Gastrocnemius medialis (tissue), 4 donors: ENCODE measurements at places on chromosomes 12 and 14.

GRCh38 chr12:77835969-77836368 is 5.3 kb downstream of the NAV3 start:
- DNase-seq, result no peak

DNA sequence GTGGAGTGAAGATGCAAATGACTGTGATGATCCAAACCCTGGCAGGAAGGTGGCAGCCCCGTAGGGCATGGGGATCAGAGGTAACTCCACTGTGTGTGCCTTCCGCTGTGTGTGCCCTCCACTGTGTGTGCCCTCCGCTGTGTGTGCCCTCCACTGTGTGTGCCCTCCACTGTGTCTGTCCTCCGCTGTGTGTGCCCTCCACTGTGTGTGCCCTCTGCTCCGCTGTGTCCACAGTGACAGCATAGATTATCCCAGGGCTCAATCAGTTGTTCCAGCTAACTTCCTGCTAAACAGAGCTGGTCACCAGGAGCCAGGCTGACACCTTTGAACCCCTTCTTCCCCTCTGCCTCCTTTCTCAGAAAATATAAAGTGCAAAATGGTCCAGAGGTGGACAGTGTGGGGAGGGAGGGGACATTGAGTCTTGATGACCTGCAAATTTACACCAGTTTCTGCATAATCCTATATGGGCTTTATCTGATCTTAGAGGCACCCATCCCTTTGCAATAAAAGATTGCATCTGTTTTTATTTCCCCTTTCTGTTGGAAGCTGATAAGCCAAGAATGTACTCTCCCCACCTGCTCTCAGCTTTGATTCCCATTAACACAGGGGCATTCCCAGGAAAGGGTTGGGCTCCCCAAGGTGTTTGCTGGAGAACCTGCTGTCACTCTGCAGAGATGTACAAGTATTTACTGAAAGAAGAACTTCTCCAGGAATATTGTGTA is 21.6 kb upstream of the HNF1A start:
- no peak for DNase-seq

GRCh38 chr12:83826112-83826511 is 1086.5 kb downstream of the SLC6A15 start:
- DNase-seq, result no peak

- no peak for DNase-seq
Observed at GRCh38 chr12:93895089-93895445, 217.9 kb downstream of the CRADD start.

DNA sequence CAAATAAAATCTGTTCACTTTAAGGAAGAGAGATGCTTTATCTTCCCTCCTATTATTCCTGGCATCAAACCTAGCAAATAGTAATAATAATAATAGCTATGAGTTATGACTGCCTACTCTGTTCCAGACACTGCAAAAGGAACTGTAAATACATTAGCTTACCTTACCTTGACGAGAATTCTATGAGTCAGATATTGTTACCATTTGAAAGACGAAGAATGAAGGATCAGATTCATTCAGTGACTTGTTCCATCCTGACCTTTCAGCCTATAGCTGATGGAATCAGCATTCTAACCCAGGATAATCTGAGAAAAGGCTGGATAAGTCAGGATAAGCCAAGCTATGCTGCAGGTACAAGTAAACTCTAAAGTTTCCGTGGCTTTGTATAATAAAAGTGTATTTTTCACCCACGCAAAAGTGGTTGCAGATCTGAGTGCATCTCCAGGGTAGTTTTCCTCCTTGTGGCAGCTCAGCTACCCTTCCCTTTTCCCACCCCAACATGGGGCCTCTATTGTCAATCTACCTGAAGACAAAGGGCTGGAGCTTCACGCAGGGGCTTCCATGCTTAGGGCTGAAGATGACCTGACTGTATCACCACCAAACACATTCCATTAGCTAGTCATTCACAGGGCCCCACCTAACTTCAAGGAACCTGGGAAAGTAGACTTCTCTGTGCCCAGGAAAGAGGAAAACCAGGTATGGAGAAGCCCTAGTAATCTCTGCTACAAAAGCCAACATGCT is 57.2 kb upstream of the CCND2 start:
- DNase-seq, result no peak

DNA sequence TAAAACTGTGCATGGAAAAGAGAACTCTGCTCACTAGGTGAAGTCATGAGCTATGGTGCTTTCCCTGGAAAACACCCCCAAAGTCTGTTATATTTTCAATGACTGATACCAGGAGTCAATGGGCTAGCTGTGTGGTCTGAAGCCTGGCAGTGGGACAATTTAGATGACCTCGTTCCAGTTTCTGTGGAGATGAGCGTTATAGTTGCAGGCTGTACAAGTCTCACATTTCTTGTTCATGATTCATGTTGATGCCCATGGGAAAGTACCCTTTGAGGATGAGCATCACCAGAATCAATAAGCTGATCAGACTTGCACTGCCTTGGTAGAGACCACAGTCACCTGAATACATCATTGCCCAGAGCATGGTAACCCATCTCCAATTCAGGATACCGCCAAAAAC is 70.7 kb downstream of the NOVA1 start:
- no peak for DNase-seq

DNA sequence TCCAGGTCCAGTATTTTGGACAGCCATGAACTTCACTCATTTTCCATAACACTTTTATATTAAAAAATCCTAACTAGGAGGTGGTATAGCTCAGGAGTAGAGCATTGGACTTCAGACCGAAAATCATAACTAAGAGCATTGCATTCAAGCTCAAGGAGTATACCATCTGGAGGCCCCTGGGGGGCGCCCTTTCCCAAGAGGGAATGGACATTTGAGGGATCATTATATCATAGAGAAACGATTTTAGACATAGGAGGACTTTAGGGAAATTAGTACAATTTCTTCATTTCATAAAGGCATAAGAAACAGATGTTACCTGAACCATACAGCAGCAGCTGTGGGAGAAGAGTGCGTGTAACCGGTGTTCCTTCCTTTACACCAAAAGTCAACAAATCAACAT is 5.2 kb upstream of the ATG14 start:
- no peak for DNase-seq

DNA sequence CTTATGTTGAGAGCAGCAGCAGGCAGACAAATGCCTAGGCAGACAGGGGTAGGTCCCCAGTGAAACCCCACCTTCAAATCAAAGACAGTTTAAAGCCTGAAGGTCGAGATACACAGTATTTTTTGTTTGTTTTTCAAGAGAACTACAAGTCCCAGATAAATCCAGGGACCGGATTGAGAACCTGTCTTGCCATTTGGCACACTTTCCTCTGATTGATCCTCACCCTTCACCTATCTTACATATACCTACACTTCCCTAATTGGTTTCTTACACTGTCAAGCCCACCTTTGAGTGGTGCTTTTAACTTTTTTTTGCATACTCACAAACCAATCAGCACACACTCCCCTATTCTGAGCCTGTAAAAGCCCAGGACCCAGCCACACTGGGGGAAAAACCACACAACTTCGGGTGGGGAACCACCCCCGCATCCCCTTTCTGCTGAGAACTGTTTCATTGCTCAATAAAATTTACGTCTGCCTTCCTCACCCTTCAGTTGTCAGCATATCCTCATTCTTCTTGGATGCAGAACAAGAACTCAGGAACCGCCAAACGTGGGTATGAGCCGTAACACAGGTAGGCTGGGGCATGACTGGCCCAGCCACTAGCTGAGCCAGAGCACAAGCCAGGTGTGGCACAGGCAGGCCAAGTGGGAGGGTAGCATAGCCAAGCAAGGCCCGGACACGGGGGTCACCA is 11.1 kb downstream of the DICER1 start:
- DNase-seq, result no peak

DNA sequence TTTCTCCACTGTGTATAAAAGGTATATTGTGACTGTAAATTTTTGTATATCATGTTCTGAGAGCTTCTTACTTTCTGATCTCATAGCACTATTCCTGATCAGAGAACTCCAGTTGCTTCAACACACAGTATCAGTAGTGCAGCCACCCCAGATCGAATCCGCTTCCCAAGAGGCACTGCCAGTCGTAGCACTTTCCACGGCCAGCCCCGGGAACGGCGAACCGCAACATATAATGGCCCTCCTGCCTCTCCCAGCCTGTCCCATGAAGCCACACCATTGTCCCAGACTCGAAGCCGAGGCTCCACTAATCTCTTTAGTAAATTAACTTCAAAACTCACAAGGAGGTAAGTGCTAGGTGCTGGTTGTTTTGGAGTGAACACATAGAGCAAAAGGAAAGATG is 30.9 kb downstream of the CKB start:
- no peak for DNase-seq

- DNase-seq, result no peak
Observed at GRCh38 chr12:45478931-45479330, 250.6 kb upstream of the ARID2 start.

DNA sequence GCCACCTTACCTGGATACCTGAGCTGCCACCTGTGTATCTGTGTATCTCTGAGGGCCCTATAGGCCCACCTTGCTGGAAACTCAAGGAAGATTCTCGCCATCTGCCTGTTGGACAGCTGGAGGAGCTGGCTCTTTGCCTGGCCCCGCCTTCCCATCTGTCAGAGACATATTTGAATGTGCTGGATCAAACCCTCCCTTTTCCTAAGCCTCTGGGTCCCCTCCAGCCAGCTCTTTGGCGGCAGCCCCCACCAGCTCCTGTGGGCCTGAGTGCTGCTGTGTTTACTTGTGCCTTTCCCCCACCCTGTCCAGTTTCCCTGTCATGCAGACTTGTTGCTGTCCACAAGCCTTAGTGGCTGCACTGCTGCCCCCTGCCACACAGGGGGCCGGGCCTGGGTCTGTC is 55.9 kb upstream of the SRSF5 start:
- no peak for DNase-seq

GRCh38 chr12:11886339-11886738 is 184.4 kb upstream of the BCL2L14 start:
- no peak for DNase-seq

- no peak for DNase-seq
Observed at GRCh38 chr12:119308708-119309456, 25.6 kb upstream of the CCDC60 start.

DNA sequence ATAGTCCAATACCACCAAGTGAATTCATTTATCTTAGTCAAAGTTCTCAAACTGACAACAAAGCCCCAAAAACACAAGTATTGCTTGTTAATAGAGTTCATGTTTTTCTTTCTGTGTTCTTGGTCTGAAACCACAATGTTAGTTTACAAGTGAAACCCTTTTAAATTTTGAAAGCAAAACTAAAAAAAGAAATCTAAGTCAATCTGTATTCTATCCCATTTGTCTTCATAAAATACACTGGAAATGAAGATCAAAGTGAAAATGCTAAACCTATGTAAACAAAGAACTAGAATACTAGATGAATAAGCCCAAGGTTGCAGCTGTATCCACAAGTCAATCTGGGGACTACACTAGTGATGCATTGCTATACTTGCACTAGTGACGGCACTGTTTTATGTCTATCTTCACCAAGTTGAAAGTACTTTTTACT is 10.4 kb downstream of the MAP4K5 start:
- no peak for DNase-seq

GRCh38 chr14:99329711-99330315 is 57.8 kb upstream of the BCL11B start:
- DNase-seq, result no peak

- DNase-seq, result no peak
Observed at GRCh38 chr12:65779091-65779642, 45.1 kb upstream of the HMGA2 start.

DNA sequence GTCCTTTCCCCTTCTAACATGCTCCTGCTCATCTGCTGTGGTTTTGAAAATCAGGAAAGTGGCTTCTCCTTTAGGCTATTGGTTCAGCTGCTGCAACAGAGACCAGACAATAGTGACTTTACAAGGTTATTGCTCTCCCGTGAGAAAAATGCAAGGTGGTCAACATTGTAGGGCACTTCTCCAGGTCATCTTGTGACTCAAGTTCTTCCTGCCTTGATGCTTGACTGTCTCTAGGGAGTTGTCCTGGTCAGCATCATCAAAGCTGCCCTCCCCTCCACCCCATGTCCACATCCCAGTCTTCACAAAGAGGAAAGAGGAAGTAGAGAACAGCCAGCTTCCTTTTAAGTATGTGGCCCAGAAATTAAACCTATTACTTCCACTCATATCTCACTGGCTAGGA is 3.9 kb upstream of the TMEM63C start:
- DNase-seq, result no peak

DNA sequence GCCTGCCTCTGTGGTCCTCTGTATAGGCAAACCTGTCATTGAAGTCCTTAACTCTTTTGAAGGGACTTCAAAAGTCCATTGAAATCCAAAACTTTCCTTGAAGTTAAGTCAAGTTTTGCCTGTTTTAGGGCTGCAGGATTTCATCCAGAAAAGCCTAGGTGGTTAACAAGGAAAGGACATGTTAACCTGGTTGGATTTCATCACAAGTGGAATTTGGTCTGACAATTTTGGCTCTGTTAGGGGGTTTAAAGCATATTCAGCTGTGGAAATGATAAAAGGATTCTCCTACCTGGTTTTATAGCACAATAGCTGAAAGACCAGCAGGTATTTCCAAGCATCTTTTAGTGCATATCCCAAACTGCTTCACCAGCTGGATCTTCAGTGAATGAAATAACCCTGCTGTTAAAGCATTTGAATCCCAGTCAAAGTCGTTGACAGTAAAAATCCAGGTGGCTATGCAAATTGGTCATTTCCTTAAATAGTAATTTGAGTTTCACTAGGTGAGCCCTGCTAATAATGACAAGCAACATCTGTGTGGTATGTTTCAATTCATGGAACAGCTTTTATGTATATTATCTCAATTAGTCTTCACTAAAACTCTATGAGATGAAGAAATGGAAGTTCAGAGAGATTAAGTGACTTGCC is 400.5 kb downstream of the ETNK1 start:
- no peak for DNase-seq

- DNase-seq, result no peak
Observed at GRCh38 chr14:39568809-39569538, 136.7 kb upstream of the FBXO33 start.

DNA sequence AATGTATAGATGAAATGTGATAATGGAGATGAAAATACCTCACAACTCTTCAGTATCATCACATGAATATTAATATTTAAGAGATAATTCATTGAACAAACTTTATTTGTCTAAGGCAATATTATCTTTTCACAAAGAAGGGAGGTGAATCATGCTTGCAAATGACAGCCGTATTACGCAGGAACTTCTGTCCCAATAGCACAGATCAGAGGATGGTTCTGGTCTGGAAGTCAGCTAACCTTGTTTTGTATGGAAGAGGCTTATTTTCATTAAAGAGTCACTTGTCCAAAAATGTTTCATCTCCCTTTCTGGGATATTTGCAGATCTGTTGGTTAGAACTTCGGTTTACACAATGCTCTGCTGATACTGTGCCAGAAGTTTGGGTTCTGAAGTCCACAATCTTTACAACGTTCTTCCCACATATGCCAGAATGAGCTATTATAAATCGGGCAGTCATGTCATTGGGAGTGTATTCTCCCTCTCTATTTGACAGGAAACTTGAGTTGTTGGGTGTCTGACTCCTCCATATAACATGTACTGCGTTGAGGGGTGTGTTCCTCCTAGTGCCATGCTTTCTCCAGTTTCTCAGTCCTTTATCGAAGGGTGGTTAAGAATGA is 29.8 kb downstream of the YY1 start:
- no peak for DNase-seq

GRCh38 chr14:88229428-88229827 is 93.6 kb downstream of the KCNK10 start:
- no peak for DNase-seq

GRCh38 chr14:72024043-72024407 is 91.8 kb downstream of the RGS6 start:
- DNase-seq, result no peak

- no peak for DNase-seq
Observed at GRCh38 chr12:113837084-113837483, 129.0 kb downstream of the RBM19 start.
